Endodermal cell (in vitro differentiated cells): ENCODE measurements at places on chromosomes 4 and X.

- no peak overlapping the region for H3K27ac ChIP-seq
- no peak overlapping the region for H3K4me3 ChIP-seq
- no peaks in the 10 kb centered on the region for H3K36me3 ChIP-seq
- no peak for DNase-seq
- no peaks in the 10 kb centered on the region for H3K4me1 ChIP-seq
Measured at GRCh38 chr4:142743121-142743825, 102.8 kb downstream of the INPP4B start.

GRCh38 chr4:15436513-15436912, 8.7 kb downstream of the C1QTNF7 start:
- DNase-seq = no peak
- H3K4me1 ChIP-seq = no peaks in the 10 kb centered on the region
- no peaks in the 10 kb centered on the region for H3K36me3 ChIP-seq

- H3K4me1 ChIP-seq = no peaks in the 10 kb centered on the region
- H3K27me3 ChIP-seq = no peaks in the 10 kb centered on the region
- H3K4me3 ChIP-seq = no peak overlapping the region
- no peaks in the 10 kb centered on the region for H3K36me3 ChIP-seq
- H3K27ac ChIP-seq = no peak overlapping the region
Measured at GRCh38 chr4:38180456-38180855, 220.3 kb downstream of the PTTG2 start.

DNA sequence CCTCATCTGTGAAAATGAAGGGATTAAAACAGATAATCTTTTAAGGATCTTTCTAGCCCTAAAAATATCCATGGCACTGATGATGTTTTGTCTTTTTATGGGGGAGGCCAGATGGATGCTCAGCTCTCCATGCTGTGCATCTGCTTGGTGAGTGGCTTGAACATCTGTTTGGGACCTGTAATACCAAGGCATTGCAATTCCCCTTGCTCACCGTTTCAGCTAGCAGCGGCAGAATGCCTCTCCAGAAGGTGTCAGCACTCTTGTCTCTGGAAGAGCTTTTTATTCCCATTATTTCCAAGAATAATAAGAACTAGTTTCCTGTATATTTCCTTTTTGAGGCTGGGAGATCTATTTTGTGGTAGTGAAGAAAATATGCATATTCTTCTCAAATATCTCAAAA, 151.9 kb upstream of the ANK2 start:
- DNase-seq = no peak
- H3K4me1 ChIP-seq = peaks cover 14% of the 10 kb centered on the region
- H3K27me3 ChIP-seq = no peaks in the 10 kb centered on the region
- H3K4me3 ChIP-seq = no peak overlapping the region
- no peaks in the 10 kb centered on the region for H3K36me3 ChIP-seq

- H3K27ac ChIP-seq = no peak overlapping the region
- no peak overlapping the region for H3K4me3 ChIP-seq
- no peaks in the 10 kb centered on the region for H3K4me1 ChIP-seq
Measured at GRCh38 chr4:26607776-26608175, 23.9 kb downstream of the TBC1D19 start.

DNA sequence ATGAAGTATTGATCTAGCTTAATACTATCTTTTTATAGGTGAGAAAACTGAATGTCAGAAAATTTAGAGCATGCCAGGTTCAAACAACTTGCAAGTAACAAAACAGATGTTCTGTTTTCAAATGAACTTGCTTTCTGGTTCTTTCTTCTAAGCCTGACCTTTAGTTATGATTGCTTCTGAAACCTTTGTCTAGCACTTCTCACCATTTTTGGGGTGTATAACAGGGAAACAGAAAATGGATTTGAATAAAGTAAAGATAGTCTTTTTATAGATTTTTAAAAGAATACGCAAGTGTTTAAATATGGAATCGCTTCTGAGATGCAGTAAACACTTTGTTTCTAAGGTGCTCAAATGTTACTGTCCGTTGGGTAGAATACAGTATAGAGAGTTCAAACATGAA, 687.2 kb upstream of the CPEB2 start:
- no peaks in the 10 kb centered on the region for H3K27me3 ChIP-seq
- H3K4me1 ChIP-seq = no peaks in the 10 kb centered on the region
- H3K36me3 ChIP-seq = no peaks in the 10 kb centered on the region
- DNase-seq = no peak
- no peak overlapping the region for H3K27ac ChIP-seq
- H3K4me3 ChIP-seq = no peak overlapping the region
